ENCODE measurements at places on chromosomes 11 and 22. TPM values are rescaled to one million over a fixed set of nuclear protein-coding genes. Genes with fewer than 3 reads are reported as not detected.
A peak's percentile ranks its signal among the peaks of the same experiment; 100 is the strongest.

PANX3 gene
- total RNA-seq = not detected

- DNase-seq = no peak
Measured at GRCh38 chr11:109085708-109086373, 336.1 kb upstream of the C11orf87 start.

RFPL3 gene
- total RNA-seq = not detected

CSRP3 gene
- total RNA-seq = not detected

- peak; percentile 73 for DNase-seq
Measured at GRCh38 chr11:15074206-15075161, 1.1 kb downstream of the CALCB start.
